ENCODE measurements at places on chromosomes 1 and 21.

DNA sequence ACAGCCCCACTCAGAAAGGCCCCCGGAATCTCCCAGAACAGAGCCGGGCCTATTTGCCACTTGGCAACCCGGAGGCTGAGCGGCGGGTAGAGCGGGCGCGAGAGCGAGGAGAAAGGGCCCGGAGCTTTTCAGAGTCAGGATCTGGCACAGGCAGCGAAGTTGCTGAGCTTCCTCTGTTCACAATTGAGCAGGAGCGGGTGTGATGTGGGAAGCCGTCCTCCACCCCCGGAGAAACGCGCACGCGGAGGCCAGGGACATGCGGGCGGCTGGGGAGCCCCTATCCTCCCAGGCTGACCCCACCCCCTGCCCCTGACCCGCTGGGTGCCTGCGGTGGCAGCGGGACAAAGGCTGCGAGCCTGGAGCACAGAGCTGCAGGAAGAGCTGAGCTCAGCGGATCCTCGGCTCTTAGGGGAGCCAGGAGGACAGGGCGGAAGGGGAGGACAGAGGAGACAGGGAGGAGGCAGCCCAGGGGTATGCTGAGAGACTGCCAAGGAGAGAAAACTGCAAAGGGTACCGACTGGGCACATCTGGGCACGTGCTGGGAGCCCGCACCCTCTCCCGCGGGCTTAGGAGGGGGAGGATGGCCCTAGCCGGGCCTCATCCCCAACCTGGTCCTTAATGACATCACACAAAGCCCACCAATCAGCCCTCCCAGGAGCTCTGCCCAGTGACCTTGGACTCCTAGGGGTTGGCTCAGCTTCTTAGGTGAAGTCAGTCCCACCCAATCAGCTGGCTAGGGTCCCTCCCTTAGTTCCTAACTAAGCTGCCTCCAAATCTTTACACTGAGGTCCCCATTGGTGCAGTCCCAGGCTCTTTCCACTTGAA, 9.3 kb downstream of the KIF21B start:
- DNase-seq = no peak

DNA sequence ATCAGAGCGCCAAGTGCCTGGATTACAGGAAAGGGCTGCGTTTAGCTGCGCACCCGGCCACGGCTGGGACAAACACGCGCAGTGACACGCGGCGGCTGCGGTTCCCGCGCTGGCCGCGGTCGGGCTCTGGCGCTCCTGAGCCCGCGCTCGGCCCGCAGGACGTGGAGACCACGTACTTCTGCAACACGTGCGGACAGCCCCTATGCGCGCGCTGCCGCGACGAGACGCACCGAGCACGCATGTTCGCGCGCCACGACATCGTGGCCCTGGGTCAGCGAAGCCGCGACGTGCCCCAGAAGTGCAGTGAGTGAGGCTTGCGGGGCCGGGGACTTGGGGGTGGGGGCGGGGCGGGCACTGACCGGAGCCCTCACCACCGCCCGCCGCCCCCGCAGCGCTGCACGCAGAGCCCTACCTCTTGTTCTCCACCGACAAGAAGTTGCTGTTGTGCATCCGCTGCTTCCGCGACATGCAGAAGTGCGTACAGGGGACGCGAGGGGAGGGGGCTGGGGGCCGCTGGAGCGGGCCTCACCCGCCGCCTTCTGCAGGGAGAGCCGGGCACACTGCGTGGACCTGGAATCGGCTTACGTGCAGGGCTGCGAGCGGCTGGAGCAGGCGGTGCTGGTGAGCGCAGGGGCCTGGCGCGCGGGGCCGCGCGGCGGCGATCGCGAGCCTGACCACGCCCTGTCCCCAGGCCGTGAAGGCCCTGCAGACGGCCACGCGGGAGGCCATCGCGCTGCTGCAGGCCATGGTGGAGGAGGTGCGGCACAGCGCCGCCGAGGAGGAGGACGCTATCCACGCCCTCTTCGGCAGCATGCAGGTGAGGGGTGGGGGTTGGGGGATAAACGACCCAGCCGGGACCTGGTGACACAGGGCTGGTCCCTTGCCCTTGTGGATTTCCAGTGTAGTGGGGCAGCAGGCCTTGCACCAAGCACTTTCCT, 3.1 kb downstream of the RNF207 start:
- no peak for DNase-seq

- DNase-seq = peak; percentile 5
Observed at GRCh38 chr1:228647523-228648444, 87.5 kb upstream of the RHOU start.

DNA sequence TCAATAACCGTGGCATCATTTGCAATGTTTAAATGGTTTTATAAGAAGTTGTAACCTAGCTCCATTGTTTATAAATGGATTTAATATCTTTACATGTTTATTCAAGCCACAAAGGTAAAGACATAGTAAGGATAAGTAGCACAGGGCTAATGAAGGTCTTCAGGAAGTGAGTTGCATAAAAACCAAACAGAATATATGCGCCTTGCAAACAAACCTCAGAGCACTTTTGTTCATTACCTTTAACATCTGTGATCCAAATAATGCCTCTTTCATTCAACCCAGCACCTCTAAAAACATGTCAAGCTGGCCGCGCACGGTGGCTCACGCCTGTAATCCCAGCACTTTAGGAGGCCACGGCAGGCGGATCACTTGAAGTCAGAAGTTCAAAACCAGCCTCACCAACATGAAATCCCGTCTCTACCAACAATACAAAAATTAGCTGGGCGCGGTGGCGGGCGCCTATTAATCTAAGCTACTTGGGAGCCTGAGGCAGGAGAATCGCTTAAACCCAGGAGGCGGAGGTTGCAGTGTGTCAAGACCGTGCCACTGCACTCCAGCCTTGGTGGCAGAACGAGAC, 25.3 kb downstream of the BRINP3 start:
- DNase-seq = no peak

- no peak for DNase-seq
Observed at GRCh38 chr1:96481409-96481808, 240.2 kb upstream of the PTBP2 start.

DNA sequence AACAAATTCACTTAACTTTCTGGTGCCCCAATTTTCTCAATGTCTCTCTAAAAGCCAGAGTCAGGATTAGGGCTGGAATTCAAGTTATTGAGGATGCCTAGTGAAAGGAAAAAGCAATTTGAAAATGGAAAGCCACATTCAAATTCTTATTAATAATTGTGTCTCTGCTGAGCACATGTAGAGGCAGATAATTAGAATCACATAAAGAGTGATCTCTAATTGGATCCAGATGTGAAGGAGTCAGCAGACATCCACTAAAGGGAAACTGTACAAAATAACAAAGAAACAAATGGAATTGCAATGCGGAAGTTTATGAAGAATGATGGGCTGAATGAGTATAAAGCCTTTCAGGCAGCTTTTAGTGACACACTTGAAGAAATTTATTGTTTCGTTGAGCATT, 482.6 kb downstream of the TTLL7 start:
- DNase-seq = no peak

- no peak for DNase-seq
Observed at GRCh38 chr1:197093226-197093885, 26.3 kb upstream of the F13B start.

Measured in CD4-positive, alpha-beta memory T cell (primary cell).